ENCODE measurements at places on chromosomes 2 and 18.

- no peak for DNase-seq
Measured at GRCh38 chr18:35880788-35881455, 91.6 kb upstream of the RMP24 start.

GRCh38 chr2:215435280-215435869 is 493 bp downstream of the FN1 start:
- DNase-seq, result no peak

GRCh38 chr2:74493546-74493945 is 5.9 kb downstream of the LBX2 start:
- no peak for DNase-seq

- no peak for DNase-seq
Measured at GRCh38 chr2:71897836-71898235, 249.8 kb downstream of the CYP26B1 start.

DNA sequence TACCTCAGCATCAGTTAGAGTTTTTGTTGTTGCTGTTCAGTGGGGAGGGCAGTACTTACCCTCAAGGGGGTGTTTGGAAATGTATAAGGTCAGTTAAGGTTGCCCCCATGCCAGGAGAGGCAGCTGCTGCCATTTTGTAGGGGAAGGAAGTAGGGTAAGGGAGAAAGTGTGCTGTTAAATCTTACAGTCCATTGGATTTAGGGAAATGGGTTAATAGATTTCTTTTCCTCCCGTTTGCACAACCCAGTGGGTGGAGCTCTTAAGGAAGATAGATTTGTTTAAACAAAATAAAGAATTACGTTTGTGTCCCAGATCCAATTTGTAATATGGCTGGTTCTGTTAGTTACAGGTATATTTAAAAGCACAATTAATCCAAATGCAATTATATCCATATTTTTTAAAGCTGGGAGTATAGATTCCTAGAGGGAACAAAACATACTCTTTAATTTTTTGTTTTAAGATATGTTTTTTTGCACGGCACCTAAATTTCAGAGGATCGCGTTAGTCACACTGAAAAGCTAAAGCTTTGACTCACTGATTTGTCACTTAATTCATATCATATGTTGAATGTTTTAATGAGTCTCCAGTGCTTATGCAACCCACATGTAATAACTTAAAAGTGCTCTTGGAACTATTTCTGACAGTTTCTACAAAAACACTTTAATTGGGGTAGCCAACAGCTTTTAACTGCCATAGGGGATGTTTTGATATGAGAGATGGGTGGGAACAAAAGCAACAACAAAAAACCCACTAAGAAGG is 9.0 kb upstream of the CWC22 start:
- DNase-seq, result no peak

- no peak for DNase-seq
Measured at GRCh38 chr2:57429831-57430230, 616.8 kb upstream of the VRK2 start.

- no peak for DNase-seq
Measured at GRCh38 chr2:108641756-108642155, 77.5 kb upstream of the RANBP2 start.

DNA sequence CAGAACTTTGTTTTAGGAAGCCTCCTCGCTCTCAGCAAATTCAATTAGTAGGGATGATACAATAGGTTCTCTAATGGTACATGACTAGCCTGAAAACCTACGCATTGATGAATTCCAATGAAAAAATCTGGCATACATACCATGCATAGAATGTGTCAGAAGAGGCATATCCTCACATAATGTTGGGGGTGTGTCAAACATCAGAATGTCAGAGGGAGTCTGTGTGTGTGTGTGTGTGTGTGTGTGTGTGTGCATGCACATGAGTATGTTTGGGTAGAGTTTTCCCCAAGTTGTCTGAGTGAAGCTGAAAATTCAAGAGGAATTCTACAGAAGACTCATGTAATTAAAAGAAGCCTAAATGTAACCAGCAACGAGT is 78.5 kb downstream of the FIGN start:
- no peak for DNase-seq

DNA sequence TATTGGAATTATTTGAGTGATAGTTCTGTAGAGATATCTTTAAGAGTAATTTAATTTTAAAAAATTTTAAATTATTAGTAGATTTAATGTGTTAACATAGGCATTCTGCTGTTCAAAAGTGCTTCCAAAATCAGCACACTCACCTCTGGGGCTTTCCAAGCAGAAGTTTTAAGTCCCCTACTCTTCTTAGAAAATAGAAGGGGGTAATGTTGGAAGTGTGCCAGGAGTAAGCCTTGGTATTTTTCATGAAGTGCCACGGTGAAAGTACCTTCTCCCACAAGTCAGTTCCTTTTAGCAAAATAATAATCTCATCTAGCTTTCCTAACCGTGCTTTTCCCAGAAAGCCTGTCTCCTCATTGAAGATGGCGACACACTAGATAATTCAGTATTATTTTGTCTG is 3.9 kb upstream of the TNFRSF11A start:
- DNase-seq, result no peak

- no peak for DNase-seq
Measured at GRCh38 chr2:73156539-73157124, 43.9 kb upstream of the RAB11FIP5 start.

GRCh38 chr2:88054782-88055370 is 707 bp downstream of the KRCC1 start:
- no peak for DNase-seq

DNA sequence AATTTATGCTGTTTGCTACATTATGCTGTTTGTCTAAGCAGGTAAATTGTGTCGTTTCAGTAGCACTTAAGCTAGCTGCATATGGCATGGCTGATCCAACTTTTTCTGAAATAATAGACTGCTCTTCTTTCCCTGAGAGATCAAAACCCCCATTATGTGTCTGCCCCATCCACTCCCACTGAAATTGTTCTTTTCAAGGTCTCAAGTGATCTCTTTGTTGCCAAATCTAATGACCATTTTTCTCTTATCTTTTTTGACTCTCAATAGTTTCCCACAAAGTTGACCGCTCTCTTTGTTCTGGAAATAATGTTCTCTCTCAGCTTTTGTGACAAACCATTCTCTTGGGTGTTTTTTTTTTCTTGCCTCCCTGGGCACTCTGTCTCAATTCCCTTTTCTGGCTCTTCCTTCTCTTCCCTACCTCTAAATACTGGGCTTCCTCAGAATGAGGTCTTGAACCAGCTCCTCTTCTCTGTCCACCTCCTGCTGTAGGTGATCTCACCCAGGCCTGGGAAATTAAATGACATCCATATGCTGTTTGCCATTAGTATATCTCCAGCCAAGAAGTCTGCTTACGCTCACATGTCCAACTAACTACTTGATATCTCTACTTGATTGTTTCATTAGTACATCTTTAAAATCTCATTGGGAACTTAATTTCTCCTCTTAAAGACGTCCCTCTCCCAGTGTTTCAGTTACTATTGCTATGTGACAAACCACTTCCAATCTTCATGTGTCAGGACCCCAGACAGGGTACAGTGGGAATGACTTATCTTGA is 107.3 kb upstream of the TLK1 start:
- DNase-seq, result no peak

DNA sequence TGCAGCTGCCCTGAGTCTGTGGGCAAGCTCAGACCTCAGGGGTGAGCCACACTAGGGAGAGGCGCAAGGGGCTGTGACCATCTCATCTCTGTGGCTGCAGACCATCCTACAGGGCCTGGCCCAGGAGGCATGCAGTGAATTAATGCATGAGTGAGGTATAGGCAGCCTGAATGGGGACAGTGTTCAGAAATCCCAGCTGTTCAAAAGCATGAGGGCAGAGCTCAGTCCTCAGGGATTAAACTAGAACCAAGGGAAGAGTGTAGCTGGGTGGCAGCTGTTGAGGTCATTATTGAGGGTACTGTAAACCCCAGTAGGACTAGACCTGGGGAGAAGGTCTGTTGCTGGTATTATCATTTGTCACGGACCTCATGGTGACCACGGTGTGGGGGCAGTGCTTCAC is 17.0 kb downstream of the TMEM177 start:
- no peak for DNase-seq

GRCh38 chr2:136134126-136134525 is 16.2 kb upstream of the CXCR4 start:
- DNase-seq, result no peak

DNA sequence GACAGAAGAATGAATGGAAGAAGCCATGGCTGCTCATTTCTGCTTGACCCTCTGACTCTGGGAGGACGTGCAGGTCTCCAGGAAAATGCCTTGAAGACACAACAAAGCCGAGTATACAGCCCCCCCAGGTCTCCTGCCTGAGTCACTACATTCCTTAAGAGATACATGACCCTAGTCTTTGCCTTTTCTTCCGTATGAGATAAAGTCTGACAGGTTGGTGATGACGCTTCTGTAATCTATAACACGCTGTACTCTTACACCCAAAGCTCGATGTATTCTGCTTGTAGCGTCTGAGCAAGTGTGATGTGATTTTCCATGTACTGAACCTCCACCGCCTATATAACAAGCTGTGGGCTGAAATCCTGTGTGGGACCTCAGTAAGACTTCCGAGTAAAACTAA is 77.3 kb downstream of the KCTD1 start:
- DNase-seq, result no peak

DNA sequence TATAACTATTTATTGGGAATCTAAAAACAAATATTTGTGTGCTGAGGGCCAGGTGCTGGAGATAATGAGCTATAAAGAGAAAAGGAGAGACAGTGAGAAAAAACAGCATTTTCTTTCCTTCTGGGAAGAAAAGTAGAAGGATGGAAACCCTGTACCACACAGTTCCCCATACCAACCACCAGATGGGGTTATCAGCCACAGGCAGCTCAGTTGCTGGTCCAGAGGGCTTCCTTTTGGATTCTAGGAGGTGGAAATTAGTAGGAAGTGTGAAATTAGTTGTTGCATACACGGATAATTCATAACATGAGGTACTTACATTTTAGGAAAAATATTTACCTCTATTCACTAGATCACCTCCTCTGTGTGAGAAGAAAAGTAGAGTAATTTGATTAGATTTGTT is 237.0 kb upstream of the FOSL2 start:
- DNase-seq, result no peak

- DNase-seq, result no peak
Measured at GRCh38 chr2:149331023-149331400, 625 bp downstream of the LYPD6 start.

DNA sequence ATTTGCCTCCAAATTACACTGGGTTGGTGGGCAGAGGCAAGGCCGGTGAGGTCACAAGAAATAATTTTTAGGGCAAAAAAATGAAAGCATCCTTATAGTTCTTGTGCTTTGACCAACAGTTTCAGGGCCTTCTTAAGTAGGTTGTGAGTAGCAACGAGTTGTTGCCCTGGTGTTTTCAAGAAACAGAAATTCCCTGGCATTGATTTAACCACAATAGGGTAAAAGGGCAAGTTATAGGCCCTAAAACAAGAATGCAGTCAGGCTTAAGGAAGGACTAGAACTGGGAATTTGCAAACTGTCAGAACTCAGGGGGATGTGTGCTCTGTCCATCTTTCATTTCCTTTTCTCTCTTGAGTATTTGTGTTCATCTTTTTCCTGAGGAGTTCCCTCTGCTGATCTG is 46.1 kb upstream of the STPG4 start:
- no peak for DNase-seq

GRCh38 chr2:107542314-107542740 is 284.4 kb upstream of the RGPD4 start:
- DNase-seq, result no peak

DNA sequence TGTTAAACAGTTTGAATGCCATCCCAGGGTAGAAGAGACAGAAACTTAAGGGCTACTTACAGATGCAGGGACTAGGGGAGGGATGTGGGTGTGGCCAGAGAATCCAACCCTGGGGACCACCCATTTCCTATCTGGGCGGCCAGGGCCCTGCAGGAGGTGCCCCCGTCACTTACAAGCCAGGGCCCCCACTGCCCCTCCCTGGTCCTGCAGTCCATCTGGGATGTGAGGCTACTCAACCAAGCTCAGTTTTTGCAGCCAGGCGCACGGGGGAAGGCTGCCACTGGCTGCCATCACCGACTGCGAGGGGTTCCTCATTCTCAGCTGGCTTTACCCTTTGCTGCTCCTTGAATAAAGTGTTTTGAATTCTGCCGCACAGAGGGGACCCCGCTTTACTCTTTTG is 42.1 kb downstream of the RRM2 start:
- no peak for DNase-seq

GRCh38 chr2:174121175-174121574 is 127.2 kb downstream of the OLA1 start:
- DNase-seq, result no peak

DNA sequence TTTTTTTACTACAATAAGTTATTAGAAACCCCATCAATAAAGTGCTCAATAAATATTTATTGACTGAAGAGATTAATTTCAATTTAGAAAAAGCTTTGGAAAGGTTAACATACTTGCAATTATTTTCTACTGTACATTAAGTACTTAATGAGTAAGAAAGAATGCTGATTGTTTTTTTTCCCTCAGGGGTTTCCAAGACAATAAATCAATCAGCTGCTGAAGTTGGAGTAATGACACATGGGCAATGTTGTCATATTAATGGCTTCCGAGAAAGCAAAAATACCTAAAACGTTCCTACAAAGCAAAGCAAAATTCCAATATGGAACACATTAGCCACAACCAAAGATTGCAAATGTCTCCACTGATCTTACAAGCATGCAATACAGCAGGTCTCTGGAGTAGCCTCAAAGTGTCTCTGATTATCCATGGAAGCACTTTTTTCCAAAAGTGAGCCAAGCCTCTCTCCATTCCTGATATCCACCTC is 66.7 kb downstream of the ZC3H6 start:
- no peak for DNase-seq

- no peak for DNase-seq
Measured at GRCh38 chr18:70732188-70732587, 443.3 kb downstream of the SOCS6 start.

GRCh38 chr2:106582148-106583143 is 95.3 kb downstream of the CD8B2 start:
- DNase-seq, result peak; percentile 27

DNA sequence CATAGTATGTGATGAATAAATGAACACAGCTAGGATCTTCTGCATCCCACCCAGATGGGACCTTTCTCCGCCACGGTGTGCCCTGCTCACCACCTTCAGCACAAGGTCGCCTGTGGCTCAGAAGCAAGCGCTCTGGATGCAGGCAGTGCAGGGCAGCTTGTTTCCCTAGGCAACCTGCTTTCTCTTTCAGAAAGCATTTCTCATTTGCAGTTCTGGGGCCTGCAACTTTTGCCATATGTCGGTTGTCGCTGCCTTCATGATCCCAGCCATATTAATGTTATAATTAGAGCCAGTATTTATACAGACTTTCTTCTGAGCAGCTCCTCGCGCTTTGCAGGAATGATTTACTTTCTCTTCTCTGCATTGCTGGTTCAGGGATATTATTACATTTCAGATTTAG is 692.8 kb downstream of the RNF144A start:
- no peak for DNase-seq

- no peak for DNase-seq
Measured at GRCh38 chr2:29033656-29034055, 40.7 kb downstream of the PCARE start.

GRCh38 chr2:6896930-6897759 is 19.6 kb downstream of the RSAD2 start:
- DNase-seq, result no peak

Measured in stimulated activated CD8-positive, alpha-beta memory T cell treated with anti-CD3 and anti-CD28 coated beads, Interleukin-15, amount 100 ng/mL, for 4 hours (primary cell).